Uterus (tissue), 4 donors: ENCODE measurements at places on chromosomes 6 and 20.

- DNase-seq: peak; percentile 61
Measured at GRCh38 chr6:3748208-3749066, 3.1 kb downstream of the PXDC1 start.

DNA sequence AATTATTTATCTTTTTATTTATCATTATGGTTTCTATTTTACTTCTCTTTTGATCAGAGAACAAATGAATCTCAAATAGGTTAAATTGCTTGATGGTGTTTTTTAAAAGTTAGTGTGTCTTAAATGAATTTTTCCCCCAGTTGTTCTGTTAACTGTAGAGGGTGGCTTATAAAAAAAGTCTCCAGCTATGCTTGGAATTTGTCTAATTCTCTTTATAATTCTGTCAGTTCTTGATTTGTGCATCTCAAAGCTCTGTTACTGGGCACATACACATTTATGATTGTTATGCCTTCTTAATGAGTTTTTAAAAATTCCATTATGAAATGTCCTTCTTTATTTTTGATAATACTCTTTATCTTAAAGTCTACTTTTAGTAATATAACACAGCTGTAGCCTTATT lies 58.0 kb downstream of the LIN28B start:
- no peak for DNase-seq

- DNase-seq: no peak
Measured at GRCh38 chr6:131762984-131763383, 44.8 kb upstream of the ENPP1 start.

- DNase-seq: no peak
Measured at GRCh38 chr20:5077761-5078387, 41.9 kb downstream of the PCNA start.

DNA sequence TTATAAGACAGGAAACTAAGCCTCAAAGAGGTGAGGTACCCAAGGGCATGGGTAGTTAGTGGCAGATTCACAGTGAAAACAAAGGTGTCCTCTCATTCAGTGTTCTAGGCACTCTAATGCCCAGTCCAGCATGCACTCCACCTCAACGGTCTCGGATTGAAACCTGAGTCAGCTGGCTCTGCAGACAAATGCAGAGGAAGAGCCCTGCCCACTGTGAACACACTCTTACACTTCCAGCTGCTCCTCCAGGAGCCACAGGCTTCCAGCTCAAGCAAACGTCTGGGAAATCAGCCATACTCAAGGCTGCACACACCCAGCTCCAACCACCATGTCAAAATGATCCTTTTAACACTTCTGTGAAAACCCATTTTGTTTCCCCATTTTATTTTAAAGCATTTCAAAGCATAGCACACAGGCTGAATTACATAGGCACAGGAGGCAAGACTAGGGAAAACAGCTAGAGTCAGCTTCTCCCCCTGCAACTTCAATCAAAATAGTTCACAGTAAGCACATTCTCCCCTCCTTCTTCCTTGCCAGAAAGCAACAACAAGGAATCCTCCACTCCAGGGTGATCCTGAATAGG lies 3.0 kb upstream of the IL17A start:
- no peak for DNase-seq

DNA sequence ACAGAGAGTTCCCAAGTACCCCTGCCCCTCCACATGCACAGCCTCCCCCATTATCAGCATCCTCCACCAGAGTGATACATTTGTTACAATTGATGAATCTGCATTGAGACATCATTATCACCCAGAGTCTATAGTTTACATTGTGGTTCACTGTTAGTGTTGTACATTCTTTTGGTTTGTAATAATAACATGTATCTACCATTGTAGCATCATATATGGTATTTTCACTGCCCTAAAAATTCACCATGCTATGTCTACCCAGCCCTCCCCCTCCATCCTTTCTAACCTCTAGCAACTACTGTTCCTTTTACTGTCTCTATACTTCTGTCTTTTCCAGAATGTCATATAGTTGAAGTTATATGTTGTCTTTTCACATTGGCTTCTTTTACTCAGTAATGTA lies 273.9 kb upstream of the RNF217 start:
- no peak for DNase-seq

GRCh38 chr6:8803181-8803760 lies 367.9 kb upstream of the SLC35B3 start:
- DNase-seq: no peak

DNA sequence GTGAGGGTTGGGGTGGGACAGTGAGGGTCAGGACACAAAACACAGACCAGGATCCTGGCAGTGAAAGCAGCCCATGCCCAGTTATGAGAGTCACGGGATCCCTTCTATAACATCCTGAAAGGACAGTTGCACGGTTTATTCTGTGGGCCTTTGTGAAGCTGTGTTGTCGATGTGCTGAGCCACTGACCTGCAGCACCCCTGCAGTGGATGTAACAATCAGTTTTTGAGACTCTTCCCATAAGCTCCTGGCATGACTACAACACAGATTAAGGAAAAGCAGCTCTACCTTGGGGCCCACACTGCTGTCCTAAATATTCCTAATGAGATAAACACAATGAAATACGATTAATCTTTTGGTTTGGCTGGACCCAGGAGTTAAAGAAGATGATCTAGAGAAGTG lies 3.7 kb downstream of the PYGB start:
- DNase-seq: no peak

DNA sequence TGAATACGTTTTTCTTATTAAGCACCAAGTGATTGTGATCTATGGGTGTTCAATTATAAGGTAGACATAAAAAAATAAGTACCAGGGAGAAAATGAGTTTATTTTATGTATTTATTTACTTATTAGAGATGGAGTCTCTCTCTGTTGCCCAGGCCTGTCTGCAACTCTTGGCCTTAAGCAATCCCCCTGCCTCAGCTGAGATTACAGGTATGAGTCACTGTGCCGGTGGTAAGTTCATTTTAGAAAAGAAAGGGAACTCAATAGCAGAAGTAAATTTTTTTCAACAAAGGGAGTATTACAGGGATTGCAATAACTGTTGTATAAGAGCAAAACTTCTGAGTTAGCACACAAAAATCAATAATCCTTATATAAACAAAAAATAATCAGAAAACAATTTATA lies 98.7 kb upstream of the FUT9 start:
- no peak for DNase-seq

- DNase-seq: no peak
Measured at GRCh38 chr20:62480318-62480717, 4.5 kb upstream of the GATA5 start.

DNA sequence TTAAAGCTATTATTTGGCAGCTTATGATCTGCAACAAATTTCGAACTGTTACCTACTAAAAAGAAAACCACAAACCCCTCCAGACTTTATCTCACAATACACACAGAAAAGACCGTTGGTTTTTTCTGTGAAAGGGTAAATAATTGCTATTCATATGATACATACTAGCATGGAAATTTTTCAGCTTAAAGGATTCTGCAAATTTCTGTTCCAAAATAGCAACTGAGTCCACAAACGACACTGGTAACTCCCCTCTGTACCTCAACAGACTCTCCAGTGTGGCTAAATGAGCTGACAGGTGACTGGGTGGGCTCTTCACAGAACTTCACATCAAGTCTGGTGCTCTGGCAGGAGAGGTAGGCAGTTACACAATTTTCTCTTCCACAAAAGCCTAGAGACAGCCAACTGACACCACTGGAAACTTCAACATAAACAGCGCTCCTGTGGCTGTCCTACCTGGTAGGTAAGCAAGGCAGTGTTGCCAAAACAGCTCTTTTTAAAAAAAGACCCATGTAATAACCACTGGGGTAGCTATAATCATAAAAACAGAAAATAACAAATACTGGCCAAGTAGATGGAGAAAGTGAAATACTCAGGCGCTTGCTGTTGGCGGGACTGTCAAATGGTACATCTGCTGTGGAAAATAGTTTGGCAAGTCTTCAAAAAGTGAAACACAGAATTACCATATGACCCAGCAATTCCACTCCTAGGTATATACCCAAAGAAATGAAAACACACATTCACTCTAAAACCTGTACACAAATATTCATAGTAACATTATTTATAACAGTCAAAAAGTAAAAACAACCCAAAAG lies 37.8 kb downstream of the ELOVL5 start:
- DNase-seq: no peak

DNA sequence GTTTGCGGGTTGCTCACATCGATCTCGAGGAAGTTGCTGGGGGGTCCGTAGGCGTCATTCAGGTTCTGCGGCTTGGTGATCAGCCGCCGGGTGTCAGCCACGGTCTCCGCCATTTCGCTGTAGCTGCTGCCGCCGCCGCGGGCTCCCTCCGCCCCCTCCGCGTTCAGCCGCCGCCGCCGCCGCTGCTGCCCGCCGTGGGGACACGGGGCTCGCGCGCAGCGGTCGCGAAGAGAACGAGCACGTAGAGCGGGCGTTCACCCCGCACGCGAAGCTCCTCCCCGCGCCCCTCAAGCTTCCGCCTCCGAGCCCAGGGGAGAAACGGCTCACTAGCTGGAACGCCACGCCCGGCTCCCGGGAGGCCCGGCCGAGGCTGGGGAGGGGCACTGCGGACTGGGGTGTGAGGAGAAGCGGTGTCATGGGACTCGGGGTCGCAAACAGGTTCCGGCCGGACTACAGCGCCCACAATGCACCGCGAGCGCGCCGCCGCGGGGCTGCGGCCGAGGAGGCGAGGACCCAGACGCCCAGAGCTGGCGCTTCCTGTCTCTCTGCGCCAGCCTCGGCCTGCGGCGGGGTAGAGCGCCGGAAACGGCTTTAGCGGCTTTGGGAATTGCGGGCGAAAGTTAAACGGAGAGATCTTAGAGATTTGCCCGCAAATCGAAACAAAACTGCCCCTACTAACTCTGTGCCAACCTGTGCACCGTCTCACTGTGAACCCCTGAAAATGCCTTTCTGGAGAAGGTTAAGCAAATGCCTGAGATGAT lies at the start of gene SNX3:
TSS of gene SNX3 (minus strand) at position 232 of the 761 bp plus-strand sequence. CDS start at position 113, 119 bp downstream.
- DNase-seq: peak; percentile 94

GRCh38 chr6:35496036-35496840 lies 641 bp downstream of the TEAD3 start:
- peak; percentile 78 for DNase-seq

- no peak for DNase-seq
Measured at GRCh38 chr6:168920289-168920688, 333.4 kb downstream of the THBS2 start.

- peak; percentile 82 for DNase-seq
Measured at GRCh38 chr20:53578492-53579222, 15.0 kb downstream of the ZNF217 start.

- DNase-seq: no peak
Measured at GRCh38 chr6:136319732-136320131, 30.1 kb upstream of the BCLAF1 start.

DNA sequence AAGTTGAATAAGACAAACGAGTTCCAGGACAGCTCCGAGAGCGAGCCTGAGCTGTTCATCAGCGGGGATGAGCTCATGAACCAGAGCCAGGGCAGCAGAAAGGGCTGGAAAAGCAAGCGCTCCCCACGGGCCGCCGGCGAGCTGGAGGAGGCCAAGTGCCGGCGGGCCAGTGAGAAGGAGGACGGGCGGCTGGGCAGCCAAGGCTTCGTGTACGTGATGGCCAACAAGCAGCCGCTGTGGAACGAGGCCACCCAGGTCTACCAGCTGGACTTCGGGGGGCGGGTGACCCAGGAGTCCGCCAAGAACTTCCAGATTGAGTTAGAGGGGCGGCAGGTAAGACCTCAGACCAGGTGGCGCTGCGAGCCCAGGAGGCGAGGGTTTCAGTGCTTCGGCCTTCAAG lies 56.0 kb upstream of the TMEM181 start:
- no peak for DNase-seq

DNA sequence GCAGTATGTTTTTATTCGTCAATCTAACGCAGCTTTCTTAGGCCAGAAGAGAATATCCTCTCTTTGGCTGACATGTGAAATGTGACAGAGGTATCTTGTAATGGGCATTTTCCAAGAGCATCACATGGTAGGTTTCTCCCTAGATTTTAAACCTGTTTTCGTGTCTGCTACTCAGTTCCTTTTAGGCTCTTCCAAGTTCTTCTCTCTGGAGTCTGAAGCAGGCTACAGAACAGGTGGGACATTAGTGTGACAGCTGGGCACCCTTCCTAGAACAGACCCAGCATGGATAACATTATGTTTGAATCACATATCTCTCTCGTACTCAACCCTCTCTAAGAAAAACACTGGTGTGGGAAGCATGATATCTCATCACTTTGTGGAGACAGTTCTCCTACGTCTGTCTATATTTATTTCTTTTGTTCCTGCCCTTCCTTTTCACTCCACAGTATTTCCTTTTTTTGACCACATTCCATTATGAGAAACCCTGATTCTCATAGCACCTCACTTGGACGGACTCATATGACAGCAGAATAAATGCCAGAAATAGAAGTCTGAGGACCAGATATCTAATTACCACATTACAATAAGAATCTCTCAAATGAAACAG lies 263.4 kb downstream of the NKAIN2 start:
- DNase-seq: no peak

- no peak for DNase-seq
Measured at GRCh38 chr20:49420292-49420691, 62.2 kb downstream of the KCNB1 start.

- peak; percentile 29 for DNase-seq
Measured at GRCh38 chr6:28922821-28923317, 916 bp downstream of the TRIM27 start.

DNA sequence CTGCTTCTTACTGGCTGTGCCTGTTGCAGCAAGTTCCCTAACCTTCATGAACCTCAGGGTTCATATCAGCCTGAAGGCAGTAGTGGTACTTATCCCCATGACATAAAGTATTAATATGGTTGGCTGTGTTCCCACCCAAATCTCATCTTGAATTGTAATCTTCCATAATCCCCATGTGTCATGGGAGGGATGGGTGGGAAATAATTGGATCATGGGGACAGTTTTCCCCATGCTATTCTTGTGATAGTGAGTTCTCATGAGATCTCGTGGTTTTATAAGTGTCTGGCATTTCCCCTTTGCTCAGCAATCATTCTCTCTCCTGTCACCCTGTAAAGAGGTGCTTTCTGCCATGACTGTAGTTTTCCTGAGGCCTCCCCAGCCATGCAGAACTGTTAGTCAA lies 61.8 kb downstream of the FAM229B start:
- DNase-seq: no peak

GRCh38 chr6:6823568-6824224 lies 235.2 kb downstream of the LY86 start:
- no peak for DNase-seq

- no peak for DNase-seq
Measured at GRCh38 chr20:44018942-44019637, 104.4 kb downstream of the TOX2 start.

GRCh38 chr6:39009476-39009875 lies 39.1 kb upstream of the GLP1R start:
- DNase-seq: no peak

GRCh38 chr20:16314320-16314719 lies 258.9 kb downstream of the KIF16B start:
- no peak for DNase-seq

DNA sequence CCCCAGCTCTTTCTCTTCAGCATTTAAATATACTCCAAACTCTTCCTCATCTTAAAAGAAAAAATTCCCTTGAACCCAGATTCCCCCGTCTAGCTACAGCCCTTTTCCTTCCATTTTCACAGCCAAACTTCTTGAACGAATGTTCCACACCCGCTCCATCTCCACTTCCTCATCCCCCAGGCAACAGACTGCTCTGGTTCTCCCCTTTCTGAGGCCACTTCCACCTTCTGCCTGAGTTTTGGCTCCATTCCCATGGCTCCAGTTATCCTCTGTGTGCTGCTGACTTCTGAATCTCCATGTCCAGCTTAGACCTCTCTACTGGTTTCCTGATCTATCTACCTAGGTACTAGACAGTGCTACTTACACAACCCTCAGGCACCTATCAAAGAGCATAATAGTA lies 106.4 kb downstream of the RALGAPA2 start:
- no peak for DNase-seq

GRCh38 chr6:39230654-39231035 lies 1.4 kb upstream of the KCNK5 start:
- no peak for DNase-seq
